ENCODE measurements at places on chromosomes 12 and 14.

- DNase-seq: no peak
Measured at GRCh38 chr12:23751641-23752040, 197.8 kb downstream of the SOX5 start.

DNA sequence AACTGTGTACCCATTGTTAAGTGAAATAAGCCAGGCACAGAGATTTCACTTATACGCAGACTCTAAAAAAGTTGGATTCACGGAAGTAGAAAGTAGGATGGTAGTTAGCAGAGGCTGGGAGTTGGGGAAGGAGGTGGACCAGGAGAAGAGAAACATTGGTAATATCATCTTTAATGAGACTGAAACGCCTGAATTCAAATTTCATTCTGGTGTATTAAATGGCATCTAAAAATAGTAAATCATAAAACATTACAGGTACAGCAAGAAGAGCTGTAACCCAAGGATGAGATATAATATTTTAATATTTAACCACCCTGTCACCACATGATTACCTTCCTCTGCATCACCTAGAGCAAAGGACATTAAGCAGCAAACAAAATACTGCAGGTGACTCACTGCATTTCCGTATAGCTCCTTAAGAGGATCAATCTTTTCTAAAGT lies 99.4 kb downstream of the EPS8 start:
- no peak for DNase-seq

DNA sequence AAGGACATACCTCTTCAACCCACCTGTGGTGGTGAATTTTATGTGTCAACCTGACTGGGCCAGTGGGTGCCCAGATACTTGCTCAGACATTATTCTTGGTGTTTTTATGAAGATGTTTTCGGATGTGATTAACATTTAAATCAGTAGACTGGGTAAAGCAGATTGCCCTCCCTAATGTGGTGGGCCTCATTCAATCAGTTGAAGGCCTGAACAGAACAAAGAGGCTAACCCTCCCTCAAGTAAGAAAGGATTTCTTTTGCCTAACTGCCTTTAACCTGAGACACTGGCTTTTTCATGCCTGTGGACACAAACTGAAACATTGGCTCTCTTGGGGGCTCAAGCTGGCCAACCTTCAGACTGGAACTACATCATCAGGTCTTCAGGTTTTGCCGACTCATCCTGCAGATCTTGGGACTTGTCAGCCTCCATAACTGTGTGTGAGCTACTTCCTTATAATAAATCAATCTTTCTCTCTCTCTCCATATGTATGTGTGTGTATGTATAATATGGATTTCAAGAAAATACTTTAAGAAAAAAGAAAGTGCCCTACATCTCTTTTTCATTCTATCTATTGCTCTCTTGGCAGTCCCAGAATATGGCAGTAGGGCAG lies 39.4 kb downstream of the RTN1 start:
- DNase-seq: no peak

- DNase-seq: no peak
Measured at GRCh38 chr12:53067993-53068770, 11.0 kb downstream of the SPRYD3 start.

- no peak for DNase-seq
Measured at GRCh38 chr12:41769810-41770209, 374.9 kb downstream of the GXYLT1 start.

DNA sequence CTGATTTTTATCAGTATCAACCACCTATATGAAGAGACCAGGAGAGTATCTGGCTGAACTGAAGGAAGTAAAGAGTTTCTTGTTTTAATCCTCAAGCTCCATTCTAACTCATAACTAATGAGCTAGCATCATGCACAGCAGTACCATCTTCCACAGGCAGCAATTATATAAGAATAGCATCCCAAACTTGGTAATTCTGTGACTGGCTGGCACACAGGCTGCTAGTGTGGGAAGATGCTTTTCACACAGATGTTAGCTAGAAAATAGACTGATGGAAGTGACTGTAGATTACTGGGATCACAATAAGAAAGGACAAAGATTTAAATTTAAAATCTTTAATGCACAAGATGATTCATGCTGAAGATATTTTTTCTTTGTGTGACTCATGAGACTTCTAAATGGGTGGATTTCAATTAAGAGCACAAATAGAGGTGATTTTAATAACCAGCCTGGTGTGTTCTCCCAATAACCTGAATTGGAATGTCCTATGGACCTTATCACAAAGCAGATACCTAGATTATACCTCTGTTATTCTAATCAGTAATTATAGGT lies 417.7 kb upstream of the ATXN7L3B start:
- DNase-seq: no peak

- DNase-seq: no peak
Measured at GRCh38 chr14:81655423-81656314, 122.0 kb upstream of the SEL1L start.

DNA sequence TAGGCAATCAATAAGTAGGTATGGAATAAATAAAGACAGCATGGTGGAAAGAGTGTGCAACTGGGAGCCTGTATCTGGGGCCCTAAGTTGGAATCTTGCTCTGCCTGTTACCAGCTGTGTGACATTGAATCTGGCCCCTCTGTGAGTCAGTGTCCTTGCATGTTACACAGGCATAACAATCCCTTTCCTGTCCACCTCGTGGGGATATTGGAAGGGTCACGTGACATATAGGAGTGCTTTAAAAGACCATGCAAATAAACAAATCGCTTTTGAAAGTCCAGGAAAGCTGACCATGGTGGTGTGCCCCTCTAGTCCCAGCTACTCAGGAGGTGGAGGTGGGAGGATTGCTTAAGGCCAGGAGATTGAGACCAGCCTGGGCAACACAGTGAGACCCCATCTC lies 51.1 kb upstream of the VRK1 start:
- DNase-seq: no peak

DNA sequence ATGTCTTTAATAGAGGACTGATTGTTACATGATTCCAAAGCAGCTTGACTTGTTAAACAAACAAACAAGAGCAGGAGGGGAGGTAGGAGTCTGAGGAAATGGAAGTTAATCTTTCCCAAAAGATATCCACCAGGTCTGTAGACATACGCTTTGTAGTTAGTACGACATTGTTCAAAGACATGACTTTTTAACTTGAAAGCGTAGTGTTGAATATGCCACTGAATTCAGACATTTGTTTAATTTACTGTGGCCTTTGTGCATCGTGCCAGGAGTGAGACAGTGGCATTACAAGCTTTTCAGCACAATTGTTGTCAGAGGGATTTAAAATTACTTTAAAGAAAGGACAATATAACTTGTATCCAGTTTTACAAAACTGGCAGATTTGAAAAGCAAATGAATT lies 53.0 kb downstream of the SAV1 start:
- no peak for DNase-seq

GRCh38 chr14:99790201-99790977 lies 2.8 kb upstream of the EML1 start:
- no peak for DNase-seq

GRCh38 chr12:104534162-104534856 lies 77.6 kb downstream of the CHST11 start:
- no peak for DNase-seq

DNA sequence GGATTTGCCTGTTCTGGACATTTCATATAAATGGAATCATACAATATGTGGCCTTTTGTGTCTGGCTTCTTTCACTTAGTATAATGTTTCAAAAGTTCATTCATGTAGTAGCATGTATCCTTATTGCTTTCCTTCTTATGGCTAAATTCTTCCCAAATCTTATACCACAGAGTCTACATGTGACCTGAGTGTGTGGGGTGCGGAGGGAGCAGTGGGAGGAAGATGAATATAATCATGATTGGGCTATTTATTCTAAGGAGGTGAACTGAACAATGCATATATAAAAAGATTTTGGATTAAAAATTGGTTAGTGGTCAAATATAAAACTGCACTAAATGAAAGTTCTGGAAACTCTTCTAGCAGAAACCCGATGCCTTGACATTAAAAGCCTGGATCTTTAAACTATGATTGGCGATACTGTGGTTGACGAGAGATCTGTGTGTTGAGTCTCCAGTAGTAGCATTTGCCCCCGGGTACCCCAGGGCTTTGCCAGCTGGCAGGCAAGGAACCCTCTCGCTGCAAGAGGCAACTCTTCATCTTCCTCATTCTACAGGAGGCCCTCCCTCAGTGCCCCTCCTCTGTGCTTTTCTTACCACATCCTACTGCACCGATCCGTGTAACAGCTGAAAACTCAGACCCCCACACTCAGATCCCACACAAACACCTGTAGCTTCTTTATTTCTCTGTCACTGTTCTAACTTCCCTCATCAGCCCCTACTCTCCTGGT lies 2.6 kb downstream of the CYP46A1 start:
- no peak for DNase-seq

DNA sequence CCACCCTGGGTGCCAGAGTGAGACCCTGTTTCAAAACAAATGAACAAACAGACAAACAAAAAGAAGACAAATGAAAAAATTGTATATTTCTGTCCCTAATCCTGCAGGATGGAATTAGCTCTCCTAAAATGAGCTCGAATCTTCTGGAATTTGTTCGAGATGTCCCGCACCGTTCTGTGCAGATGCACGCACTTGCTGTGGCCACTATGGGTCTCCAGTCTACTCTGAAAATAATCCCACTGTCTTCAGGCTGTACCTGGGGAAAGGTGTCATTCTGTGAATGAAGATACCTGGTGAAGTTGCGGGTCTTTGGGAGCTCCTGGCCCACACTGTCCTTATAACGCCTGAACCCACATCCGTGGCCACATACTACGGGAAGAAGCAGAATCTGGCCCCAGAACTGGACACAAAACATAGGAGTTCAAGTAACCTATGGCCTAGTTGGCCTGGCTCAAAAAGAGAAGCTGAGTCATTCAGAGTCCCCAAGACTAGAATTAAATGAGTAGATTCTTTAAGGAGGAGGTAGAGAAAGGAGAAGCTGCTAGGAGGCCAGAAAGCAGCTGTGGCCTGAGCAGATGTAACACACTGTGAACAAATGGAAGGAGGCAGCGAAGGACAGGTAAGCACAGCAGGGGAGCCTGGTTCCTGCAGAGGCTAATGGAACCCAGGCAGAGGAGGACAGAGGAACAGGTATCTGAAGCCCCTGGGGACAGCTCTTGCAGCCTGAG lies 108.6 kb downstream of the FOXN3 start:
- no peak for DNase-seq

- no peak for DNase-seq
Measured at GRCh38 chr14:54490445-54491175, 1.8 kb upstream of the GMFB start.

- DNase-seq: no peak
Measured at GRCh38 chr12:9509464-9510161, 98.1 kb downstream of the KLRB1 start.

GRCh38 chr14:95619785-95620417 lies 66.3 kb upstream of the TCL1B start:
- no peak for DNase-seq

Measured in AML-193 (cell line).